Fibroblast of skin of left quadriceps (primary cell): ENCODE measurements at places on chromosomes 7 and 10.

DNA sequence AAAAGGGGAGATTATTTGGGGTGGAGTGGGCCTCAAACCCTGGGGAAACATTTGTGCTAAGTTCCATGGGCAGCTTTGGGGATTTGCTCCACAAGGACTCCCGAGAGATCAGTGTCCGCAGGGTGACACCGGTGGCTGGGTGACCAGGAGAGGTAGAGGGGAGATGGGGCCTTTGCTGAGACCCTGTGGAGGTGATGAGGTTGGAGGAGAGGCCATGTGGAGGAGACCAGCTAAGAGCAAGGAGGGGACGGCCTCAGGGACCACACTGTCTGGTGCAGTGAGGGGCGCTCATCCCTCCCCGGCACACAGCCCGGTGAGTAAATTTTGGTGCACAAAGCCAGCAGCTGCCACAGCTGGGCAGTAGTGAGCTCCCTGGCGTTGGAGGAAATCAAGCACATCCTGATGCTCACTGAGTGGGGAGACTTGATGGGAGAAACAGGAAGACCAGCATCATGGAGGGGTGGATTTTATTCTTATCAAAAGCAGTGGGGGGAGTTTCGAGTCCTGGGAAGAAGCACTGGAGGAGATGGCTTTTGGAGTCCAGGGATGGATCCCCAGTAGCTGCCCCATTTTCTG, 20.2 kb upstream of the ELFN1 start:
- no peak for DNase-seq

- DNase-seq: no peak
Observed at GRCh38 chr7:105298439-105298894, 90.3 kb downstream of the SRPK2 start.

DNA sequence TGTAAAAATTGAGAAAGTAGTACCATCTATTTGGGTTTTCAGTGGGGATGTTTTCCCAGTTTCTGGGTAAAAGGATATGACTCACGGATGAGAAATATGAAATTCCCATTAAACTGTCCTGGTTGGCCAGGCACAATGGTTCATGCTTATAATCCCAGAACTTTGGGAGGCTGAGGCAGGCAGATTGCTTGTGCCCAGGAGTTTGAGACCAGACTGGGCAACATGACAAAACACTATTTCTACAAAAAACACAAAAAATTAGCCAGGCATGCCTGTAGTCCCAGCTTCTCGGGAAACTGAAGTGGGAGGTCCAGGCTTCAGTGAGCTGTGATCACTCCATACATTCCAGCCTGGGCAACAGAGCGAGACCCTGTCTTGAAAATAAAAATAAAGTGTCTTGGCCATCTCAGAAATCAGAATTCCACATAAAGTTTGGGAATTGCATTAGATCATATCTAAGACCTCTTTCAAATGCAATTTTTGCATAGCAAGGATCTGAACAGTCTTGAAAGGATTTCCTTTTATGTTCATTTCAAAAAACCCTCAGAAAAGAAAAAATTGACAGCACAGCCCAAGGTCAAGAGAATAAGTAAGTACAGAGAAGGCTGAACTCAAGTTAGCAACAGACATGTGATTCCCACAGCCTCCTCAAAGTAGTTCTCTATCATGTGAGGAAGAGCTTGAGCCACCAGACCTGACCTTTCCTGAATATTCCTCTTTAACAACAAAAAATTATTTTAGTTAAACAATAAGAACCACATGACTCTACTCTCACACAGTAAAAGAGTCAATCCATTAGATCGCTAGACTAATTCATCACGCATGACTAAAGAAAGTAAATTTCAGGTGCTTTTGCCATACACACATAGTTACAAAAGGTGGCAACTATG, 141.5 kb upstream of the CAV2 start:
- no peak for DNase-seq

DNA sequence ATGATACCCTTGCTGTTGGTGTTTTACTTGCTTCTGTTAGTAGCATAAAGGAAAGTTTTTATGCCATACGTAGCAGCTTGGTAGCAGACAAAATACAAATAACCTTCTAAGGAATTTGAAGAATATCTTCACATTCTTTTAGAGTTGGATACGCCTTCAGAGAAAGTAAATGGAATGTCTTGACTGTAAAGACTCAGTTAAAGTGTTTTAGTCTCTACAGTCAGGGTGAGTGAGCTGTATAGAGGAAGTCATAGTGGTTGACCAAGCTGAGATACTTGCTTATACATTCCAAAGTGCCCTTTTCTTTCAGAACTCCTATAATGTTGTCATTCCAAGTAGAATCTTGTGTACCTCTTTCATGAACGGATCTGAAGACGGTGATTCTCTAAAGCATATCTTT, 37.7 kb downstream of the RABGEF1 start:
- DNase-seq: peak; percentile 7

DNA sequence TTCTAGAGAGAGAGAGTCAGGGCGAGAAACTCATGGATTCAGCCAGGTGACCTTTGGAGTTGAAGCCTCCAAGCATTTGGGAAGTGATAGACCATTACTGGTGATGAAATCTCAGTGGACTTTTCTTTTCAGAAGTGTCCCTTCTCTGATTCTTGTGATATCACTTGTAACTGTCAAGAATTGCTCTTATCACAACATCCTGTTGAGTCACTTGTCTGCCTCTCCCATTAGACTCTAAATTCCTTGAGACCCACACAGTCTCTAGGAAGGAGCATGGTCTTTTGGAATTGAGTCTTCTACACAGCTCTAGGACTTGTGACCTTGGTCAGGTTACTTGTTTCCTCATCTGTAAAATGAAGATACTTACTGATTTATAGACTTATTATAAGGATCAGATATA, 81.0 kb downstream of the CFAP58 start:
- no peak for DNase-seq

DNA sequence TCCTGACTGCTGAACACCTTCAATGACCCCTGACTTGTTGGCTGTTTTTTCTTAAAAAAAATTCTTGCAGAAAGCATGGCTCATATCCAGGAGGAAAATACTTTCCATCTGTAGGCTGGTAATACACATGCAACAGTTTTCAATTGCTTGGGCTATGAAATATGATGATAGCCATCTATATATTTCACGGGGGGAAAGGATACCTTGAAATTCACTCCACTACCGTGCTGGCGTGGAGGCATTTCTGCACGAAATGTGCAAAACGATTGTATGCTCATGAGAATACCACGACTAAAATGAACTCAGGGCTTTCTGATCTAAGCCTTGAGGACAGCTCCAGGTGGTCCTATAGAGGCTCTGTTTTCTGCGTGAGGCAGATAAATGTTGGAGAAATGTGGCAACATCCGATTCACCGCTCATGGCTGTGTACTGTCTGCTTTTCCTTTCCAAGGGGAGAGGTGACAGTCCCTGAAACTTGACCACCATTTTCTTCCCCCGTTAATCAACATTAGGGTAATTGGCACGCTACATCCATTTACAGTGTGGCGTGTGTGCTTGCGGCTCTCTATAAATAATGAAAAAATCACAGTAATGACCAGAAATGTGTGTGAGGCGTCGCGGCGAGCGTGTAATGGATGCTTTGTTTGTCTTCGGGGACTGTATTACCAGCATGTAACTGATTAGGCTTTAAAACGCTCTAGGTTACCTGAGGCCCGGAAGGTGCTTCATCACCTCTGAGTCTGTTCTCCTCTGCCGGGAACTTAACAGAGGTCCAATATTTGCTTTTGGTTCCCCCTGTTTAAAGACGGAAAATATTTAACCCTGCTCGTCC, 12.8 kb upstream of the CARD11 start:
- DNase-seq: no peak

- DNase-seq: no peak
Observed at GRCh38 chr7:8035192-8035591, 66.6 kb downstream of the GLCCI1 start.

DNA sequence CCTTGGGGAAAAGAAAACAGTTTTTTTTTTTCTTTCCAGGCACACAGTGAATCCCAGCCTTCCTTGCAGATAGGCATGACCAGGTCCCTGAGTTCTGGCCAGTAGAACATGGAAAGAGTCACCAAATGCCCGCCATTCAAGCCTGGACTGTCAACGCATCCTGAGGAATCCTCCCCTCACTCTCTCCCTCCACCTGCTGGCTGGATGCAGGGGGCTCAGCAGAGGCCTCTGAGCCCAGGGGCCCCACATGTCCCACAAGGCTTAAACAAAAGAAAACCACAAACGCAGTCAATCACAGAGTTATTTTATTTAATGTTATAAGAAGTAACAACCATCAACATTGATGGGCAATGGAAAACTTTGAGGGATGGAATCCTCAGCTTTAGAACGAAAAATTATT, 93.1 kb downstream of the JCAD start:
- DNase-seq: no peak

DNA sequence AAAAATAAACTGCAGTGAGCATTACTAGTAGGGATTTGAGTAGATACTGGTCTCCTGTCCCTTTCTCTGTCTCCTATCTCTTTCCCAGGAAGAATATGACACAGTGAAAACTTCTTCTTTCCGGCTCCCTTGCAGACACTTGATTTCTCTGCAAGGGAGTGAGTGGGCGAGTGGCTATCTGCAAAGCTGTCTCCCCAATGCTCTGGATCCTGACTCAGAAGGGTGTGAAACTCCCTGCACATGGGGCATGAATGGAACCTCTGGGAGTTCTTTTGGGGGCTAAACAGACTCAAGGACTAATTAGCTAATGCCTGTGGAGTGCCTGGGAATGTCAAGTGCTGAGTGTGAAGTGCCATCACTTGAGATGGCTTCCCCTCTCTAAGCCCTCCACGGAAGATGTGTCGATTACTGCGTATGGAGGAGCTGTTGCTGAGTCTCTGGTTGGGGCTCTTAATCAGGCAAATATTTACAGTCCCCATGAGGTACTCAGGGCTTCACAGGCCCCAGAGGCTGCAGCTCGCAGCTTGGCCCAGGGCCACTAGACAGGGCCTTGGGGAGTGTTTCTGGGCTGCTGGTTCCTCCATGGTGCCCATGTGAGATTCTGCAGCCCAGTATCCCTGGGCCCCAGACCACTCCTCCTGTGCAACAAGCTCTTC, 139.8 kb downstream of the RPS24 start:
- DNase-seq: no peak
